ENCODE measurements at places on chromosomes 2 and 18.

GRCh38 chr2:230886671-230887071, 21.9 kb downstream of the ITM2C start:
- DNase-seq = no peak

DNA sequence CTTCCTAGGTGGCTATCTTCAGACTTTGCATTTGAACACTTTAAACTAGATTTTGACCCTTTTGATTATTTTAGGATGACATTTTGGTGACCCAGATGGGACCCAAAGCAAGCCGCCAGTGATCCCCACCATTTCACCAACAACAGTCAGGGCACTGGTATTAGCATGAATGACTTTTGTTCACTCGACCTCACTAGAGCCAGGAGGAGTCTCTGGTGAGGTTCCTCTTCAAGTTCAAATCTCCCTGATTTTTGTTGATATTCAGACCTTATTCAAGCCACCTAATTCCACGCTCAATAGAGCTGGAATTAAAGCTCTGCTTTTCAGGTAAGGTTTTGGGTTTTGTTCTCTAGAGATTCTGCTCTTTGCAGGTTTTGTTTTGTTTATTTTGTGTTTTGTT, 202.3 kb downstream of the MREG start:
- DNase-seq = no peak

DNA sequence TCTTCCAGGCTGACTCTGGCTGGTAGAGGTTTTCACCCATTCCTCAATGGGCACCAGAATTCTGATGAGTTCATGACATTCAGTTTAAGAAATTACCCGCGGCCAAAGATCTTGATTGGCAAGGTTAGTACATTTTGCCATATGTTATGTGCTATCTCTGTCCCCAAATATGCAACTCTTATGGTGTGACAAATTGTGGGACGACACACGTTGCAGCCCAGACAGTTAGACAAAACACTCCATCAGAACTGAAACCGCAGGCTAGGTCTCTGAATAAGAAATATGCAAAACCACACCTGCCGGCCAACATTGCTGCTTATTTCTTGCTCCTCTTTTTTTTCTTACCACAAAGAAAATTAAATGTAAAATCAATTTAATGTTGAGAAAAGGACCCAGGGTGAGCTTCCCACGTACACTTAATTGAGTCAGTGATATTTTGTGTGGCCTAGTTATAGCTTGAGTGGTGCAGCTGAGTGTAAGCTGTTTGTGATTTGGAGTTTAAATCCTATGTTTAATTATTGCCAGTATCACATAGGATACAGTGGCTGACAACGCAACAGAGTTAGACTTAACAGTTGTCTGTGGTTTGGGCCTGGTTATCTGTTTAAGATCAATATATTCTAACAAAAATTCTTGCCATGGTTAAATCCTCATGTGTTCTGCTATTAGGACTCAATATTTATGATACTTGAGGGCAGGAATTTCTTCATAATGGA, 35.7 kb upstream of the LTBP1 start:
- no peak for DNase-seq

GRCh38 chr2:2028041-2028440, 283.7 kb upstream of the PXDN start:
- DNase-seq = no peak

GRCh38 chr2:65992198-65992554, 442.7 kb upstream of the MEIS1 start:
- no peak for DNase-seq

GRCh38 chr18:8471372-8471771, 137.9 kb upstream of the RAB12 start:
- DNase-seq = no peak

- no peak for DNase-seq
These were observed 94.0 kb downstream of the PLB1 start for GRCh38 chr2:28589746-28590463.

- no peak for DNase-seq
These were observed 31.7 kb downstream of the IL37 start for GRCh38 chr2:112942654-112943002.

DNA sequence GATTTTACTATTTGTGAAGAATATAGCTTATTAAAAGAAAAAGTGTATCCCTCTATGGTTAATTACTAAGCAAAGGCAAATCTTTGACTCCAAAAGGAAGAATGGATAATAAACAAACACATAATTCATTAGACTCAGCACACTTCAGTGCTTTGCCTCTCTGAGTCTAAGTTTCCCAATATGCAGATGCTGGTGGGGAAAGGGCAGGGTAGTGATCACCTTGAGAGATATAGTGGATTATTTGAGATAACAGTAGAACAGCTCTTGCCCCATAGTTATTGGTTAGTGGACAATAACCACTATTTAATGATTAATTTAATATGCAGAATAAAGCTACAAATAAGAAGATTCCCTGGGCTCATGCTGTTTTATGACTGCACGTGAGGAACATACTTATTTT, 98.2 kb upstream of the SLC8A1 start:
- DNase-seq = no peak

GRCh38 chr2:118169359-118170005, 81.2 kb downstream of the INSIG2 start:
- no peak for DNase-seq

DNA sequence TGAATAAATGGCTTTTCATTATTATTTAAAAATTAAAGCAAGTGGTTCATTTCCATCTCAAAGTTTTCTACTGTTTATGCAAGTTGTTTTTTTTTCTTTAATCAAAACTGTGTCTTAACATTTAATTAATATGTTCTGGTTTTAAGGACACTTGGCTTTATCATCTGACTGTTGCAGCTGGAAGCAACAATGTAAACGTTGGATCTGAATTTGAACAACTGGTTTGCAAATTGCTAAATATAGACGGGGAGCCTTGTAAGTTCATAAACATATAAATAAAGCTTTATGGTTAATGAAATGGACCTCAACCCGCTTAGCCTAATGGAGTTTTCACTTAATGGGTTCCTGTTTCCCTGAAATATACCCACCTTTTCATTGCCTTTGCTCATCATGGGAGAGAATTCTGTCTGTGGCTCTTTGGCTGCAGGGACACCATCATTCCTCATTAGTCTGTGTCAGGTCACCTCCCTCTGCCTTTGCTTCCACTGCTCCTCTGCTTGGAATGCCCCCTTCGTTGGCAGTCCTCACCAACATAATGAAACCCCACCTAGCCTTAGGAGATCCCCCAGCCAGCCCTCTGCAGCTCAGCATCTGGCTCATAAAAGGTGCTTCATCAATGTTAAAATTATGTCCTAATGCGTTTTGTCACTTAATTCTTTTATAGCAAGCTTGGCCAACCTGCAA, 44.2 kb upstream of the DYNC2LI1 start:
- DNase-seq = no peak

DNA sequence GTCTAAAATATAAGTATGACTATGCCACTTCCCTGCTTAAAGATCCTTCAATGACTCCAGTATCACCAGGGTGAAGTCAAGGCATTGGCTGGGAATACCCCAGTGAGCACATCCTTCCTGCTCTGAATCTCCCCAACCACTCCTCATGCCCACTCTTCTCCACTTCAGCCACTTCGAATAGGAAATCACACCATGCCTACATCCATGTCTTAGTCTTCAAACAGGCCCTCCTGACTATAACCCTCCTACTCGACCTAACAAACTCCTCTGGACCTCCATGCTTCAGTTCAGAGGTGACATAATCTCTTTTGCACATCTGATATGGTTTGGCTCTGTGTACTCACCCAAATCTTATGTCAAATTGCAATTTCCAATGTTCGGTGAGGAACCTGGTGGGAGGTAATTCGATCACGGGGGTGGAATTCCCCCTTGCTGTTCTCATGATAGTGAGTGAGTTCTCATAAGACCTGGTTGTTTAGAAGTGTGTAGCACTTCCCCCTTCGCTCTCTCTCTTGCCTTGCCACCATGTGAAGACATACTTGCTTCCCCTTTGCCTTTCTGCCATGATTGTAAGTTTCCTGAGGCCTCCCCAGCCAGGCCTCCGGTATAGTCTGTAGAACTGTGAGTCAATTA, 87.8 kb upstream of the TFCP2L1 start:
- DNase-seq = no peak

DNA sequence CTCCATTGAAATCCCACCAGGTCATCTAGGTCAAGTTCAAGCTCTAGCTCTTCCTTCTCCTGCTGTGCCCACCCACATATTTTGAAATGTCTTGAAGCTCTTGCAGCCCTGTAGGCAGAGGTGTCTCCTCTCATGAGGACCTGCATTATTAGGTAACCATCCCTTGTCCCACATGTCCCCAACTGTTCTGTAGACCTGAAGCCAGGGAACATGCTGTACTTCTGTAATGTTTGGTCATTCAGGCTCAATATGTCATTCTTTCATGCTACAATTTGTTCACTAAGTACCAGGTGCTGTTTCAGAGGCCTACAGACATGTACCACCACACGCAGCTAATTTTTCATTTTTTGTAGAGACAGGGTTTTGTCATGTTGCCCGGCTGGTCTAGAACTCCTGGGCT, 22.2 kb downstream of the SLC3A1 start:
- DNase-seq = no peak

DNA sequence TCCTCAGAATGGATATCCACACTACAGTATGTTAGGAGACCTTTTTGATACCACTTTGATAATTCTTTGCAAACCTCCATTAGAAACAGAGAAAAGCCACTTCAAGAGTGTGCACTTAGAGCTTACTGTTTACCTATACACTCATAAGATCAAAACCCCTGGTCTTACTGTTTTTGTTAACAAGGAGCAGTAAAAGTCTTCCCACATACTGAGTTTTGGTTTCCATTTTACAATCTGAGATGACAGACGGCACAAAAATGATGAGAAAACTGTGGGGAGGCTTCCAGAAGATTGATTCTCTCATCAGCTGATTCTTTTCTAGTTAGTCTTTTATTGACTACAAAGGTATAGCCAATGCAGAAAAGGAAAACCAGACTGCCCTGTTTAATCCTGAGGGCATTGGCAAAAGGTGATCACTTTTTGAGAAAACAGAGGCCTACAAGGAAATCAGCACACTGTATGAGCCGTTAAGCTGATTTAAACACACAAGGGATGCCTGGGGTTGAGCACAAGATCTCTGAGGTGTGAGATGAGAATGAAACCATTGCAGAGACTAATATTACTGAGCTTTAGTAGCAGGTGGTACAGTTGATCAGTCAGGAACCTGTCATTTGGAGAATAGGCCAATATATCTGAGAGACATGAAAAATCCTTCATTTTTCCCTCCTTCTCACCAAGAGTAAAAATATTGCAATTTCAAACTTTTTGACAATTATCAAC, 368.6 kb downstream of the GRB14 start:
- DNase-seq = no peak

DNA sequence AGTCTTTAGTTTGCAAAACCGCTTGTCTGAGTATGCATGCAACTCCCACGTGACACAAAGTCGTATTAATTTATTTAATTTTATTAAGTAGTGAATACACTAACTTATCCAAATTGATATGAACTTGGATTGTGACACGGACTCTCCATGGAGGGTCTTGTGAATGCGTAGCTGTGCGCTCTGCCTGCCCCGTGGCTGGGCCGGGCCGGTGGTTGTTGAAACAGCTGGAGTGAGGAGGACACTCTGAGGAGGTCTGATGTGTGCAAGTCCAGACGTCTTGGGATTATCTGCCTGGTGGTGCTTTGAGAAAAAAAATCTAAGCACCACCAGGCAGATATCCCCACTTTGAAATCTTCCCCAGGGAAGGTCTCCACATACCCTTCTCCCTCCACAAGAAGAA, 41.0 kb upstream of the RBM44 start:
- DNase-seq = no peak

DNA sequence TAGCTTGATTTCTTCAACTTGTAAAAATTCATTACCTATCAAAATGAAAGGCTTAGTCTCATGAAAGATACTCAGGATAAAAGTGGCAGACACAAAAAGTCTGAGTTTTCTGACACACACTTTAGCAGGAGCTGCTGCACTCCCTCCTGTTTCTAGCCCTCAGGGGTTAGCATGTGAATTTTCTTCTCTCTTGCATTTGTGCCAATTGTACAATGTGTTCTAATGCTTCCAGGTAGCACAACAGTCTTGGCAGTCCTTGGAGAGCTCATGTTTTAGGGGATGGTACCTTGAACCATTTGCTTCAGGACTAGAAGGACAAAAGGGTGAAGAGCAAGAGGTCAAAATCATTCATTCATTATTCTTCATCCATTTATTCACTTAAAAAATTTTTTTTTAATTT, 316.8 kb downstream of the AFF3 start:
- no peak for DNase-seq

DNA sequence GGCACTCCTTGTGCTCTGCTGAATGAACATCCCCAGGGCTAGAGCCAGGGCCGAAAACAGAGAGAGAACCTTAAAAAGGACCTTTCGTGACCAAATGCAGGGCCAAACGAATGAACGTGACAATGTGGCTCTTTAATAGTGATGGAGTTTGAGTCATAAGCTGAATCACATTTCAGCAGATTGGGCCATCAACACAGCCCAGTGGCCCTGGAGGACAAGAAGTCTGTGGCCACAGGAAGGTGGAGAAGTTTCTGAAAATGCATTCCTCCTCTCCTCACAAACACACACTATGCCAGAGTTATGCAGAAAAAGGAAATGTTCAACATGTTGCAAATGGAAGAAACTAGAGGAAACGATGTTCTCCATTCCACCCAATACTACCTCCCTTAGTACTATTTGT, 415.8 kb downstream of the HRH4 start:
- no peak for DNase-seq

GRCh38 chr2:227942965-227943364, 71.5 kb downstream of the DAW1 start:
- DNase-seq = no peak

DNA sequence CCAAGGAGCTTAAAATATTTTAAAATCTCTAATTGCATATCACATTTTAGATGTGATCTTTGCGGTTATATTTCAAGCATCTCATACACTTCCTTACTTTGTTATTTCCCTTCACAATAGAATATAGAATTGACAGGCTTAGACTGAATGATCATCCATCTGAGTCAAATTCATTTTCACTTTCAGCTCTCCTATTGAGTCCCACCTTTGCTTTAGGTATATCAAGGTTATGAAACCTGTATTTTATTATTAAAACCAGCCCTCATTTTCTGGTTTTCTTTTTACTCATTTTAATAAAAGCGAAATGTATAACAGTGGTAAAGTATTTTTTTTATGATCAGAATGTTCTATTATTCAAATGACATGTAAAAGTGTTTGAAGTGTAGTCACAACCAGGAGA, 162.9 kb upstream of the KYNU start:
- DNase-seq = no peak

- no peak for DNase-seq
These were observed 243.9 kb downstream of the SLC4A3 start for GRCh38 chr2:219871351-219871750.

GRCh38 chr18:59505356-59505755, 146.3 kb upstream of the LMAN1 start:
- DNase-seq = no peak

GRCh38 chr2:100736121-100736915, 83.6 kb upstream of the NPAS2 start:
- DNase-seq = no peak
